ENCODE measurements at places on chromosomes 6 and 20.

DNA sequence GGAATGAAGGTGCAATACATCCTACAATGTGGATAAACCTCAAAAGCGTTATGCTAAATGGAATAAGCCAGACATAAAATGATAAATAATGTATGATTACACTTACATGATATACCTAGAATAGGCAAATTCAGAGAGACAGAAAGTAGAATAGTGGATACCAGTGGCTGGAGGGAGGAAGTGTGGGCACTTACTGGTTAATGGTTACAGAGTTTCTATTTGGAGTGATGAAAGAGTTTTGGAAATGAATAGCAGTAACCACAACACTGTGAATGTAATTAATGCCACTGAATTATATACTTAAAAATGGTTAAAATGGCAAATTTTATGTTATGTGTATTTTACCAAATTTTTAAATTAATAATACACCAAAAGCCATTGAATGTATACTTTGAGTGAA is 71.4 kb upstream of the CST7 start:
- DNase-seq = no peak

GRCh38 chr6:35149891-35150566 is 8.9 kb upstream of the TCP11 start:
- no peak for DNase-seq

GRCh38 chr20:62782893-62783278 is 13.4 kb upstream of the MRGBP start:
- no peak for DNase-seq

GRCh38 chr6:66238851-66239250 is 531.8 kb upstream of the EYS start:
- DNase-seq = no peak

- no peak for DNase-seq
These were observed 166.1 kb downstream of the ZDHHC14 start for GRCh38 chr6:157547112-157547511.

DNA sequence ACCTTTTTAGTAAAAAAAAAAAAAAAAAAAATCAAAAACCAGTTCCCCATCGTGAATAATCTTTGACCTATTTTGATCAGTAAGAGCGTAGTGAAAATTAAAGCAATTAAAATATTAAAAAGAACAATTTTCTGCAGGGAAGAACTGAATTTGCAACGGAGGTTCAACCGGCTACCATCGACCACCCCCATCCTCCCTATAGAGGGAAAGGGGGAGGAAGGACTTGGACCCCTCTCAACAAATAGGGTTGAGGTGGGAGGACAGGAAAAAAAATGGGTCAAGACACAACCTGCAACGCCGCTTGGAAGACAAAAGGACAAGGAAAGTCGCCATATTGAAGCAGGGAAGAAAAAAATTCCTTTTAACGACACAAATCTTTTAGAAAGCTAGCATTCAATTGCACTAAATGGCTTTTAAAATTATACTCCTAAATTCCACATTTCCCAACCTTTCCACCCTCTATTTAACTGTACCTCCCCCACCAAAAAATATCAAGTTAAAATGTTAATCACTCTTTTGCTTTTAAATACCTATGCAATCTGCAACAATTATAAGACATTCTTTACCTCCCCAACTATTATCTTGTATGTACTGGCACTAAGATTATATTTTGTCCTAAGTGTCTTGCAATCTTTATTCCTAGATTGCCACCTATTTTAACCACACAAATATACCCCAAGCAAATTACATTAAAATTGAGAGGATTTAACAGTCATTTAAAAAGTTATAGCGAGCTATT is 1.7 kb downstream of the PPP1R10 start:
- DNase-seq = no peak

Measured in stimulated activated CD4-positive, alpha-beta T cell treated with anti-CD3 and anti-CD28 coated beads, Interleukin-4, amount 100 ng/mL, for 4 hours (primary cell).